Stomach (tissue), 19 donors: ENCODE measurements at places on chromosomes 12 and 14. TPM values are rescaled to one million over a fixed set of nuclear protein-coding genes. Genes with fewer than 3 reads are reported as not detected.

- no peak for DNase-seq
These were observed 4.4 kb upstream of the BICD1 start for GRCh38 chr12:32102234-32102633.

DNA sequence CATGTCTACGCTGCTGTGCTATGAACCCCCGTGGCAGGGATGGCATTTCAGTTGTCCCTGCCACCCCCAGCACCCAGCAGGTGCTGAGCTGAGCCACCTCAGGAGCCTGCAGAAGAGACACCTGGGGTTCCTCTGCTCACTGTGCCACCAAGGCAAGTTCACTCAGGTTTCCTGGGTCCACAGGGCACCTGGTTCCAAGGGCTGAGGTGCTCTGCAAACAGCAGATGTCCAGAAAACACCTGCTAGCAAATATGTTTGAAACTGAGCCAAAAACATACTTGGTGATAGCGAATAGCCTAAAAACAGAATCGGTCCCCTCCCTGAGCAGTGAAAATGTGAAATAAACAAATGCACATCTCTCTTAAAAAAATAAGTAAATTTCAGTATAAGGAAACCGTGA lies 35.6 kb upstream of the GPR68 start:
- DNase-seq, result no peak

- no peak for DNase-seq
These were observed 7.3 kb downstream of the GPR68 start for GRCh38 chr14:91237219-91237618.

GRCh38 chr12:91687052-91688017 lies 458.3 kb downstream of the BTG1 start:
- DNase-seq, result peak; percentile 41

- DNase-seq, result no peak
These were observed 149.0 kb upstream of the PWP1 start for GRCh38 chr12:107536613-107537012.

- no peak for DNase-seq
These were observed 169.8 kb upstream of the PELI2 start for GRCh38 chr14:55948399-55948798.

DNA sequence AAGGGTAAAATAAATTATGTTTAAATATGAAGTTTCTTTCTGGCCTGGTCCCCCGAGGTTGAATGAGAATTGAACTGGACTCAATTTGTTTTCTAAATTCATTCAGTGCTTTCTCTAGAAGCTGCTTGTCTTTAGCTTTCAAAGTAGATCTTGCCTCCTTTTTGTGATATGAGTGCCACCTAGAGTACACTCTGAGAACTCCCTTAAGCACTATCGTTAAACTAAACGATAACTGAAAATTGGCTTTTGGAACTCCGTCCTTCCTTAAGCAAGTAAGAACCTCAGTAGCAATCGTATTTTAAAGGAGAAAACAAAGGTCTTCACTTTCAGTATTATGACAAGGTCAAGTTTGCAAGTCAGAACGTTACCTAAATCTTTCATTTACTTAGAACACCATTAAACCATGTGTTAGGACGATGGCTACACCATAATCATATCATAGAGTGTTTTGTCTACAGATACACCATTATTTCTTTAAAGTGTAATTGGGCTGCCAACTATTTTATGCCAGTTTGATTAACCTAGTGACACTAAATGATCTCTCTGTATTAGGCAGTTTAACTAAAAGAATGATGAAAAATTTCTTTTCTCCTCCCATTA lies 364.8 kb downstream of the SNAPC1 start:
- no peak for DNase-seq

- DNase-seq, result no peak
These were observed 95.7 kb downstream of the APAF1 start for GRCh38 chr12:98740751-98741150.

DNA sequence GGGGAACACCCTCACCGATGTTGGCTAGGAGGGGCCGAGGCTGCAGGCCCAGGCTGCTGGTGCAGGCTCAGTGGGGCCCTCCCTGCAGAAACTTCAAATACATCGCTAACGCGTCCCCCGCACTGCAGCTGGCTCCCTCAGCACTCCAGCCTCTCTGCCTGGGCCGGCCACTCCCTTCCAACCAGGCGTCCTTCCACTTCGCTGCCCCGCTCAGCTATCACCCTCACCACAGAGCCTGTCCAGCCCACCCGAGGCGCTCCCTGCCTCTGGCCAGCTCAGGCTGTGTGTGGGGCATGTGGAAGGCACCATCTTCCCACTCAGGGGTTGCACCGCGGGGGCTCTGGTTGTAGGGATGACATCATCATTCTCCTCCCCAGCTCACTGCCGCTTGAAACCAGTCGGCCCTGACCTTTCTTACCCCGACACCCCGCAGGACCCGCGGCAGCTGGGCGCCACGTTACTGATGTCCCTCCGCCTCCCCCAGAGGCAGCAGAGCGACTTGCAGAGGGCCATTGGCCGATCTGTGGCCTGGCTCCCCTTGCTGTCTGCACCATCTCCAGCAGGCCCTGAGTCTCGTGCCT lies 199.9 kb upstream of the RTL1 start:
- DNase-seq, result peak; percentile 19

DNA sequence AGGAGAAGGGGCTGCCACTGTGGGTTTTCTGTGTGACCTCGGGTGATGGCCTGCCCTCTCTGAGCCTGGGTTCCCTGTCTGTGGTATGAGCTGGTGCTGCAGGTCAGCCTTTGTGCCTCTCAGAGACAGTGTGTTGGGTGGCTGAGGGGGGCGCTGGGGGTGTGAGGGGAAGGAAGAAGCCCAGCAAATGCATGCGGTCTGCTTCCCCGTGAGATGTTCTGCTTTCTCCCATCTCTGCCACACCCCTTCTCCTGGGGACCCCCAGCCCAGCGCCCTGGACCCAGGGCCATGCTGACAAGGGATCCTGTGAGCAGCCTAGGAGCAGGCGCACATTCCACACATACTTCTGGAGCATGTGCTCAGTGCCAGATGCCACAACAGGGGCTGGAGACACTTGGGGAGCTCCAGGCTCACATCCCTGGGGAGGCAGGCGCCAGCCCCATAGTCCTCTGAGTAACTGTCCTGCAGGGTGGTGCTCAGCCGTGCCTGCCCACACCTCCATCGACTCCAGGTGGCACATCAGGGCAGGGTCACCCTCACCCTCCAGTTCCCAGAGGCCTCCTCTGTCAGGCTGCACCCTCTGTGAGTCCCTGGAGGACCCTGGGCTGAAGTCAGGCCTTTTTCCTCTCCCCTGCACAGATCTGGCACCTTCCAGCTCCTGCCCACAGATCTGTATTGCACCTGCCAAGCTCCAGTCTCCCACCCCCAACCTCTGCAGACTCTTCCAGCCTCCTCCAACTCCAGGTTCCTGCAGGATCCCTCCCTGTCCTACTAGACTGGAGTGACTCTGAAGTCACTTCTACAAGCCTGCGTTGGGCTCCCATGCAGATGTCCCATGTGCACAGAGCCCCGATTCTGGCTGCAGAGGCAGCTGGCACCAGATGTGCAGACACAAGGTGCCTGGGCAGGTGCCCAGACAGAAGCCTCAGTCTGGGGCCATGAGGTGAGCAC lies 205.6 kb downstream of the KIF26A start:
- no peak for DNase-seq

DNA sequence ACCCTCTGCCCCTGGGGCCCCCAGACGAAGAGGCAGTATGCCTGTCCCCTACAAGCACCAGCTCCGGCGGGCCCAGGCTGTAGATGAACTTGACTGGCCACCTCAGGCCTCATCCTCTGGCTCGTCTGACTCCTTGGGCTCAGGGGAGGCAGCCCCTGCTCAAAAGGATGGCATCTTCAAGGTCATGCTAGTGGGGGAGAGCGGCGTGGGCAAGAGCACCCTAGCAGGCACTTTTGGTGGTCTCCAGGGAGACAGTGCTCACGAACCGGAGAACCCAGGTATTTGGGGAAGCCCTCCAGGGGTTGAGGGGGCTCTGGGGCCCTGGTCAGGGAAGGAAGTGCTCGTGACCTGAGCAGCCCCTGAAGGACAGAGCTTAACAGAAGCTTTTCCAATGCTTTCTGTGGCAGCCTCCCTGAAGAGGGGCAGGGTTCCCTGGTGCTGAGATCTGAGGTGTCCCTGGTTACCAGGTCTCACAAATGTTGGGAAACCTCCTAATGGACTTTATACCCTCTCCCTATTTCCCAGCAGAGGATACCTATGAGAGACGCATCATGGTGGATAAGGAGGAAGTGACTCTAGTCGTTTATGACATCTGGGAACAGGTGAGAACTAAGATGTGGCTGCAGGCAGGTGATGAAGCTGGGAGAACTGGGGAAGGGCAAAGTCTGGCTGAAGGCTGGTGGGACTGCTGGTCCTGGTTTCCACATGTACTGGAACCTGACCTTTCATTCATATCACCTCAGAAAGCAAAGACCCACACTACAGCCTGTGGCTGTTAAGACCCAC lies 1.9 kb downstream of the REM2 start:
- no peak for DNase-seq

- no peak for DNase-seq
These were observed 52.7 kb downstream of the SPPL3 start for GRCh38 chr12:120851444-120851843.

DNA sequence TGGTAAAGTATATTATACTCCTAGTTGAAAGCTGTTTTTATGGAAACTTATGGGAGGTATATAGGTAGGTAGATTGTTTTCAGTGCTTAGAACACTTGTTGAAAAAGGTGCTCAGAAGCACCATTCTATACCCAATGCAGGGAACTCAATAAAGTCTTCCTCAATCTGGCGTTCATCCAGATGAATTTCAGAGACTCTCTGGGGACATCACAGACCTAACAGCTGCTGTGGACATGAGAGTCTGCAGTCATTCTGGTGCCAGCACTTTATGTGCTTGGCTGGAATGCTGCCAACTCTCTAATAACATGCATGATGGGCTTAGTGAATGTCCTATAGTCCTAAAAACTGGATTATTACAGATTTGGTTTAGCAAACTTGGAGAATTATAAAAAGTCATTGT lies 115.9 kb downstream of the NTN4 start:
- no peak for DNase-seq

- DNase-seq, result no peak
These were observed 130.8 kb upstream of the TRHDE start for GRCh38 chr12:72141381-72141780.

DNA sequence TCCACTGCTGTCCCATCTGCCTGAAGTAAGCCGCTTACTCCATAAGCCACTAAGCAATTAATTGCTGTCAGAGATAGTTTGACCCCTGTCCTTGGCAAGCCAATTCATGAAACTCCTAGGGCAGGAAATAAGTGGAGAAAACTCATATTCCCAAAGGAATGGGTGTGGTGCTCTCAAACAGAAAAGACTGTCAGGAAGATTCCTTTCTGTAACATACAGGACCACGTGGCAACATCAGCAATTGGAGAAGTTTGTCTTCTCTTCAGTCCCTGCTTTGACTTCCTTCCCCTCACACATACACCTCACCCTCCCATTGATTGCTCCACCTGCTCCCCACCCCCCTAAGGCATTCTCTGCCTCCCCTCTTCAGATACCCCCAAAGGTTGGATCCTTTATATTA lies 36.2 kb upstream of the MDM1 start:
- DNase-seq, result no peak

GRCh38 chr12:65643171-65643570 lies 181.1 kb upstream of the HMGA2 start:
- no peak for DNase-seq

- no peak for DNase-seq
These were observed 13.2 kb downstream of the CDCA4 start for GRCh38 chr14:105007593-105008264.

DNA sequence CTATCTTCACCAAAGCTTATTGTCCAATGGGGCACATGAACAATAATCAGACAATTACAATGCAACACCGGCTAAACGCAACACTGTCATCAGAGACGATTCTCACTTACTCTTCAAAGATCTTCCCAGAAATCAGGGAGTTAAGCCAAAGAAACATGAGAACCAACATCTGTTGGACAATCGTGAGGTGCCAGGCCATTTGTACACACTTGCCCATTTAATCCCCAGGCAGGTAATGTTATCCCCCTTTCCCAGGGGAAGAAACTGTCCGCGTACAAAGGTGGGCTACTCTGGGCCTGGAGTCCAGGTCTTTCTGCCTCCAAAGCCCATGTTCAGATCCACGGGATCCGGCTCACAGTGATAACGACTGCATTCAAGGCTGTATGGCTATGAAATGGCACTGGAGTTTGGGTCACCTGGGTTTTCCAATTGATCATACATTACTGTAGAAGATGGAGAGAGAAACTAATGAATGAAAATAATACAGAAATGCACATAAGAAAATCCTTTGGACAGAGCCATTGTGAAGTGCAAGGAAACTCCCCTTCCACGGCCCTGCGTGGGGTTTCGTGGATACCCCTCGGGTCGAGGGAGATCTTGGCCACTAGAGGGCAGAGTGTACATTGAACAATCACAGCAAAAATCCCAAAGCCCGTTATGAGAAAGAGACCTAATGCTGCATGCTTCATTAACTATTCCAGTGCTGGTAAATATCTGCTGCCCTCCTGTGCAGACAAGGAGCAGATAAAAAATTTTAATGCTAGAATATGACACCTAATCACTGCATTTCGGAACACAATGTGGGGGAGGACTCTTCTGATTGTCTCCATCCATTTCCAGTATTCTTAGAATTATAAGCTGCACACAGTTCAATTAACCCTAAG lies 111.4 kb downstream of the EGLN3 start:
- peak; percentile 81 for DNase-seq

DNA sequence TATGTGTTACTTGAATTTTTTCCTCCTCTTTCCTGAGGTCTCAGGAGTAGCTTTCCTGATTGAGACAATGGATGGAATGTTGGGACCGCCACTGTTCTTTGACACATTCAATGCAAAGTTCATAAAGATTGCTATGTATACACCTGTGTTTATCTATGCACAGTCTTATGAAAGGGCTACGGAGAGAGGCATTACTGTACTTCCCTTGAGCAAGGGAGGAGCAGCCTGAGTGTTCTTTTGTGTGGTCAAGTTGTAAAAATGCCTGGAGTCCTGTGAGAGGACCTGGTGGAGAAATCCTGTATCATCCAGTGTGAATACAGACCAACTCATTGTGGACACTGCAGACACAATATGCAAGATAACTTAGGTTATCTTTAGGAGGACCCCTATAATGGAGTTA lies 1.2 kb downstream of the SRGAP1 start:
- DNase-seq, result peak; percentile 54

GRCh38 chr12:54222609-54223008 lies 33.8 kb upstream of the SMUG1 start:
- no peak for DNase-seq

DNA sequence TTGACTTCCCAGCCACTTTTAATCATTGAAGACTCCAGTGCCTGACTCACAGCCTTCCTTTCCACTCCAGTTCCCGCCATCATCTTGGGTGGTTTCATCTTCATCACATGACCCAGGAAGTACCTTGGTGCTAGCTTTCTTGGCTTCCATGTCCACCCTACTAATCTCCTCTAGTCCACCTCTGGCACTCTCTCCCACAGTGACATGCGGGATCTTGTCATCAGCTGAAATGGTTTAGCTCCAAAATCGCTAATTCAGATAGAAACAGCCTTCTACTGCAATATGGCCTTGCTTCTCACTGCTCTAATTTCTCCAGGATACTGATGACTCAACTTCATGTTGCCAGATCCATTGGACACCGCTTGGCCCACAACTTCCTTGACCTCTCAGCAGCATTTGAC lies 24.5 kb downstream of the WDR20 start:
- DNase-seq, result peak; percentile 18

Gene PCNX1
- total RNA-seq, result 47.5 TPM

Gene NINJ2
- 2.2 TPM for total RNA-seq

Gene SRGAP1
- 37.9 TPM for total RNA-seq

Gene CCDC38
- total RNA-seq, result not detected

Gene RNFT2
- 0.43 TPM for total RNA-seq

Gene TMEM229B
- total RNA-seq, result 15.6 TPM

Gene ANKS1B
- total RNA-seq, result 2.7 TPM

Gene KCNK10
- total RNA-seq, result 1.8 TPM

Gene SLC17A8
- not detected for total RNA-seq

Gene FGF6
- total RNA-seq, result not detected

Gene PTCSC3
- not detected for total RNA-seq

Gene POC1B
- total RNA-seq, result 1.7 TPM

Gene TMPRSS12
- total RNA-seq, result not detected

Gene KRT80
- total RNA-seq, result not detected
